AML-193 (cell line): ENCODE measurements at places on chromosomes 3 and 15.
A peak's percentile ranks its signal among the peaks of the same experiment; 100 is the strongest.

GRCh38 chr15:70522323-70522966 lies 240.9 kb downstream of the UACA start:
- no peak for DNase-seq

GRCh38 chr3:30948426-30948825 lies 54.0 kb upstream of the GADL1 start:
- peak; percentile 67 for DNase-seq

GRCh38 chr3:76122007-76122406 lies 336.7 kb upstream of the ZNF717 start:
- DNase-seq: no peak

GRCh38 chr3:131551761-131552160 lies 49.0 kb upstream of the MRPL3 start:
- DNase-seq: no peak

DNA sequence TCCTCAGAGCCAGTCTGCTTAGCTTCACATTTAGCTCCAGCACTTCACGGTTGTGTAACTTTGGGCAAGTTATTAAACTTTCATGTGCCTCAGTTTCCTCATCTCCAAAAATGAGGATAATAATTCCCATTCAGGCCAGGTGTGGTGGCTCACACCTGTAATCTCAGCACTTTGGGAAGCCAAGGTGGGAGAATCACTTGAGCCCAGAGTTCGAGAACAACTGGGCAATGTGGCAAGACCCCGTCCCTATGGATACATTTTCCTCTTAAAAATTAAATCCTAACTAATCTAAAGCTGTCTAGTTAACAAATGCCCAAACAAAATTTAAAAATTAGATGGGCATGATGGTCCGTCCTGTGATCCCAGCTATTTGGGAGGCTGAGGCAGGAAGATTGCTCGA lies 7.2 kb downstream of the RCN2 start:
- no peak for DNase-seq

GRCh38 chr15:74988007-74988800 lies 7.2 kb upstream of the SCAMP5 start:
- DNase-seq: peak; percentile 43

DNA sequence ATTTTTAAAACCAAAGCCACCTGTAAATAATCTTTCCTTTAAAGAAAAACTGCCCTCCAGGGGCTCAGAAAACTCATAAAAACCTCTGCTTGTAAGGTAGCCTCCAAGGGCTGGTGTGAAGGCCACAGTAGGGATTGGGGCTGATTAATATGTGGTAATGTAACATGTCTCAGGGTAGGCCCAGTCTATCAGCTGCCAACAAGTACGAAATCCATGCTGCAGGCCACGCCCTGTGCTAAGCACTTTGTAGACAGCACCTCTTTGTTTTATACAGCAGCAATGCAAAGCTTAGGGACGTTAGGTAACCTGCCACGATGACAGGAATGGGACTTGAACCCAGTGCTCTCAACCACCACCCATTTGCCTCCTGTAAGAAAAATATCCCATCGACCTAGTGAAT lies 65.6 kb upstream of the PRICKLE2 start:
- DNase-seq: no peak

GRCh38 chr3:116316771-116317170 lies 128.5 kb downstream of the LSAMP start:
- DNase-seq: no peak

- peak; percentile 89 for DNase-seq
Measured at GRCh38 chr3:141231101-141231951, at the start of gene PXYLP1. TSS of gene PXYLP1 (plus strand) at chr3:141231825. CDS start at chr3:141260176, 28,351 bp downstream.

GRCh38 chr3:123292321-123293310 lies 90.9 kb downstream of the SEC22A start:
- no peak for DNase-seq

DNA sequence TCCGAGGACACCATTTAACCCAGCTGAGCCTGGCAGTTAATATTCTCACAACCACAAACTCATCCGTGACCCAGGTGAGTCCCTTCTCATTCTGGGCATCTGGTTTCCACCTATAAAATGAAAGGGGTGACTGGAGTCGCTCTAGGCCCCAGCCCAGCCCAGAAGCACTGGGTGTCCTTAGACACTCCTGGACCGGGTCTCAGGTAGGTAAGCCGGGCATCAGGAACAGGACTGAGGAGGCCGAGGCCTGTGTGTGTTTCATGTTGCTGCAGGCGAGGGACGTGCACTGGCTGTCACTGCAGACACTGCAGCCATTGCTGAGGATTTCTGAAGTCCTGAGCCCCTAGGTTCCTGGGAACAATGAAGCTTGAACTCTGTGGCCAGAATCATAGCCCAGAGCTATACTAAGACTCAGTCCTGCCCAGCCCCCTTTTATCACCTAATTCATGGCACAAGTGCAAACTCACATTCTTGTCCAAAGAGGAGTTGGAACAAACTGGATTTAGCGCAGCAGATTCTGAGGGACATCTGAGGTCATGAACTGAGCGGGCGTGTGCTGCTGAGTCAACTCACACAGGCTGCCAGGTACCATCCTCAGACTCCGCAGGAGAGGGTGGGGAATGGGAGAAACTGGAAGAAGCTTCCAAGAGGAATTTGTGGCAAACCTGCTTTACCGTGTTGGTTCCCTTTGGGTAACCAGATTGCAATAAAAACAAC lies 184.9 kb downstream of the FAM43A start:
- no peak for DNase-seq

- DNase-seq: no peak
Measured at GRCh38 chr3:15220661-15221060, 14.6 kb downstream of the CAPN7 start.

GRCh38 chr15:84638103-84638502 lies 16.0 kb downstream of the WDR73 start:
- DNase-seq: no peak

DNA sequence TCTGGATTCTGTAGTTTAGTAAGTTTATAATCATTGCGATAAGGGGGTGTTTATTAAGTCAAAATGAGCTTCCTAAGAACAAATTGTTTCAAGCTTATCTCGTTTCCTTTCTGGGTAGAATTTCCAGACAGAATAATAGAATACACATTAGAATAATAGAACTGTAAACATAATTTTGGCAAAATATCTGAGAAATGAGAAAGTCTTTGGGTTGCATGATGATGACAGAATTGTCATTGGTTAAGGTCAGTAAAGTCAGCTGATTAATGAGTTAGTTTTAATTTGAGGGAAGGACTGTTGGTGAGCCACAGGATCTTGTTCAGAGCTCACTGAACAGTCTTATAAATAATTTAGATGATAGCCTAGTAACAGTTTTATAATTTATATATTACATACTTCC lies 10.2 kb downstream of the EIF2A start:
- DNase-seq: no peak

- DNase-seq: peak; percentile 7
Measured at GRCh38 chr3:25556447-25556846, 108.3 kb downstream of the TOP2B start.

GRCh38 chr3:182755308-182755707 lies 38.0 kb upstream of the ATP11B start:
- DNase-seq: no peak

GRCh38 chr15:49471733-49472132 lies 48.7 kb downstream of the FGF7 start:
- no peak for DNase-seq

GRCh38 chr15:70503073-70503745 lies 260.1 kb downstream of the UACA start:
- DNase-seq: no peak

DNA sequence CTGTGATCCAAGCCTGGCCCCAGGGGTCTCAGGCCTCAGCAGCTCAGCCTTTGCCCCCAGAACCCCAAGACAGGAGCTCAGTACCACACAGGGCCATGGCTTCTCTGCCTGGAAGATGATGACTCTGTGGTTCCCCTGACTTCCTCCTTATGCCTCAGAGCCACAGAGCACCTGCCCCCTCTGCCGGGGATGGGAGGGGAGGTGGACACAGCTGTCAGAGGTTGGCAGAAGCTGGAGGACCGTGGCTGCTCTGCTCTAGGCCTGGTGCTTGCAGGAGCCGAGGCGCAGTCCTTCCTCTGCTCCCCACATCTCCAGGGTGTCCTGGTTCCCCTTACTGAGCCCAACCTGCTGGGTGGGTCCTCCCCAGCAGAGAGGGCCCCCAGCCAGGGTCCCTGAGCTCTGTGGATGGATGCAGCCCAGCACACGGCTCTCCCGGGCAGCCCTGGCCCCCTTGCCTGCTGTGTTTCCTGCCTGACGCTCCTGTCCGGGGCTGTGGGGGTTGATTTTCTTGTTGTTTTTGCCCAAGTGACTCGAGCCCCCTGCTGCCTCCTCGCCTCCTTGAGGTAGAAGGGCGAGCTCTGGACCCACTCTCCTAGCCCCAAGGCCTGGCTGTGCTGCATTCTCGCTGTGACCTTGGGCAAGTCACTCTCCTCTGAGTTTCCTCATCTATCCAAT lies 36.6 kb downstream of the PSTPIP1 start:
- DNase-seq: no peak

DNA sequence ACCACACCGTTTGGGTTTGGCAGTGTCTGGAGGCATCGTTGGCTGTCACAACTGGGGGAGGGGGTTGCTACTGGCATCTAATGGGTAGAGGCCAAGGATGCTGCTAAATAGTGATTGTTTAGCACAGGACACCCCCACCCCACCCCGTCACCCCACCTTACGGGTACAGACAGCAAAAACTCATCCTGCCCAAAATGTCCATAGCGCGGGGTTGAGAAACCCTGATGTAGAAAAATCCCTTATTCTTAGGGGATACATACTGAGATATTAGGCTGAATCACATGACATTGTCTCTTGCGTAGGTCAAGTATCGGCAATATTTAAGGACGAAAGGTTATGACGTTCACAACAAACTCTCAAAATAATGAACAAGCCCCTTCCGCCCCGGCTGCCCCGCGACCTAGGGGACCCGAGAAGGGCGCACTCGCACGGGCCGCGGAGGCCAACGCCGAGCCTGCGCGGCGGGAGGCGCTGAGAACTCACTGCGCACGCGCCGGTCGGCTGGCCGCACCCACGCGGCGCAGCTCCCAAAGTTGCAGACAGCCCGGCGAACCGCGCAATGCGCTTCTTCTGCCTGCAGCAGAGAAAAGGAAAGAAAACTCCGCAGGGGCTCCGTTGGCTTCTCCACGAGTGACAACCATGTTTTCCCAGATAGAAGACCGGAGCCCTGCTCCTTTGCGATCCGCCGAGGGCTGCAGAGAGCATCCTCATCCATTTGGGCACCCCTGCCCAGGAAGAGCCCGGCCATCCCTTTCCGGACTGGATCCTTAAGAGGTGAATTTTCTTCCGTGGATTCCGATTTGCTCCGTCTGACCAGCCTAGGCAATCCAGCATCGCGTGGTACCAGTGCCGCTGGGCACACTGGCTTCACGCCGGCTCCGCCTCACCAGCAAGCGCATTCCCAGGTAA lies 136.8 kb upstream of the CCDC54 start:
- peak; percentile 18 for DNase-seq

DNA sequence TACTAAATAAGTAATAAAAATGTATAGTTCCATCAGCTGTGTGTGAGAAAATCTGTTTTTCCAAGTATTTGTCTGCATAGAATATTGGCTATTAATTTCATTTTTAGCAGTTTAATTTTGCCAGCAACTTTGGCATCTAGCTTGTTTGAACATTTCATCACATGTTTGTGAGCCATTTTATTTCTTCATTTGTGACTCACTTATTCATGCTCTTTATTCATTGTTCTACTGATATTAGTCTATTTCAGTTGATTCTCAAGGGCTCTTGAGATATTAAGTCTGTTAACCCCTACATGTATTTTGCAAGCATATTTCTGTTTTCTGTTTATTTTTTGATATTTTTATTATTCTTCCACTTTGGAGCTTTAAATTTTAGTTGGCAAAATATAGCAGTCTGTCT lies 74.0 kb upstream of the PHLDB2 start:
- DNase-seq: no peak
